Stimulated activated CD4-positive, alpha-beta T cell treated with anti-CD3 and anti-CD28 coated beads, Interleukin-12 subunit alpha, Interleukin-12 subunit beta, amount 100 ng/mL, for 24 hours (primary cell): ENCODE measurements at places on chromosomes 1 and 21.

GRCh38 chr1:204834336-204834735 lies 36.3 kb upstream of the NFASC start:
- no peak for DNase-seq

- DNase-seq = no peak
Measured at GRCh38 chr1:226882631-226883409, 12.4 kb downstream of the PSEN2 start.

DNA sequence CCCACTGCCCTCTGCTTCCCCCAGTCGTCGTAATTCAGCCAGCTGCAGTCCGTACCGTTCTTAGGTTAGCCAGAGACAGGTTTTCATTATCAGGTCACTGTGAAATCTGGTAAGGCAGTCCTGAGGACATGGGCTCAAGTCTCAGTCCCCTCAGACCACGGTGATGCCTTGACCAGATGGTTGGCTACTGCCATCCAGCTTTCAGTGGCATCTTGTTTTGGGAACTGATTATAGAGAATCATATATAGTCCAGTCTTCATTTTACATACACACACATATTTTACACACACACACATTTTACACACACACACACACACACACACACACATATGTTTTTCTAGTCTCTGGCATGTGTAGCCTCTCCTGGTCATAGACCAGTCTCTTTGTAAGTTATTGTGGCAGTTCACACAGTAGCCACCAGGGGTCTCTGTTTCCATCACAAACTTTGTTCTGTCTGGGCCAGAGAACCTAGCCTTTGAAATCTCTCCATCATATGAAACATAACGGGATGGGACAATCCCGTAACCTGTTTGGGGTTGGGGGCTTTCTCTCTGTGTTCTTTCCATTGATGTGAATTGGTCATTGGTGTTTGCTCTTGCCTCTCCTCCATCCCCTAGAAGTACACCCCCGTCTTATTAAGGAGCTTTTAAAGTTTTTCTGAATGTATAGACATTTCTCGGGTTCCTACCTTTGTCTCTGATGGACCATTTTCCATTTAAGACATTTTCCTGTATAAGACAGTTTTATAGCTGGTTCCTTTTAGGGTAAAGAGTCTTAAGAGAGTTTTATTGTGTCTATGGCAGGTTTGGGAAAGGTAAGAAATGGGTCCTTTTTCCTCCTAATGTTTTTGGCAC lies 8.4 kb upstream of the IKBKE start:
- no peak for DNase-seq

- no peak for DNase-seq
Measured at GRCh38 chr1:180497826-180498225, 4.6 kb downstream of the ACBD6 start.

DNA sequence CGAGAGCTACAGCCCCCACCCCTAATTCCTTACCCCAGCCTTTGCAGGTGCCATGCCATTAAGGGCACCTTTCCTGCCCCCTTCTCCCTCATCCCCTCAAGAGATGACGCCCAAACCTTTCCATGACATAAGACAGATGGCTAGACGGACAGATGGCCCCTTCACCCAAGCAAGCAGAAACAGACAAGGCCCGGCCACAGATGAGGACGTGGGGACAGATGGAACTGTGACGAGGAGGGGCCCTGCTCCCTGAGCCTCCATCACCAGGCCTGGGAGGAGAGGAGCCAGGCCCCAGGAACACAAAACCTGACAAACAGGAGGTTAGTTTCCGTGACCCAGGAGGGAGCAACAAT lies 24.7 kb upstream of the PEF1 start:
- DNase-seq = no peak

DNA sequence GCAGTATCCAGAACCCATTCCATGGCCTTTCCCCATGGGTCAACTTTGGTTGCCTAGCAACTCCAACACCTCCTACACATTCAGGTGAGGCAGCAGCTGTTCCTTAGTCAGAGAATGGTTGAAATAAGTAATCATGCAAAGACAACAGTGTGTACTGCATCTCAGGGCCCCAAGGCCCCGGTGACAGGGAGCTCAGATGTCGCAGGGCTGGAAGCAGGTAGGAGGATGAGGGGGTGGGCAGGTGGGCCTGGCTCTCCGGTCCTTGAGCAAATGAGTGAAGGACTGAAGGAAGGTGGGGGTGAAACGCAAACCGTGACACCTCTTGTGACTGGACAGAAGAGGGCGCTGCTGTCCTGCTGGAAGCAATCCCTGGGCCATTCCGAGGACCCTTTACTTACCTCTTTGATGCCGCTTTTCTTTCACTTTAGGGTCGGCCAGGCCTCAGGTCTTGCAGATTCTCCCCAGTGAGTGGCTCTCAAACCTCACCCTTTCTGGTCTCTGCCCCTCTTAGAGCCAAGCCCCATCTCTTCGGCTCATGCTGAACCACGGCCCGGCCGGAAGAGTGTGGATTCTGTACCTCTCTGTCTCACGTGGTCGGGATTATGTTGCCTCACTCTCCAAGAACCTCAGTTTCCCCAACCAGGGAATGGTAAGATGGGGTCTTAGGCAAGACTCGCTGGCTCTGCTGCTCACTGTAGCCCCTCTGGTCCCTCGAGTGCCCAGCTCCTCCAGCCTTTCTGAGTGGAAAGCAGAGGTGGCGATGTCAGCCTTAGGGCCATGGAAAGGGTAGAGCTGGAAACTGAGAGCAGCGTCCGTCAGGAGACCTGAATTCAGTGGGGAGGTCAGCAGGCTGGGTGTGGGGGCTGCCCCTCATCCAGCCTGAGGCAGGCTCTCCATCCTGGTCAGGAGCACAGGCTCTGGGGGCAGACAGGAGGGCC lies 5.6 kb upstream of the KCNA10 start:
- peak; percentile 17 for DNase-seq

DNA sequence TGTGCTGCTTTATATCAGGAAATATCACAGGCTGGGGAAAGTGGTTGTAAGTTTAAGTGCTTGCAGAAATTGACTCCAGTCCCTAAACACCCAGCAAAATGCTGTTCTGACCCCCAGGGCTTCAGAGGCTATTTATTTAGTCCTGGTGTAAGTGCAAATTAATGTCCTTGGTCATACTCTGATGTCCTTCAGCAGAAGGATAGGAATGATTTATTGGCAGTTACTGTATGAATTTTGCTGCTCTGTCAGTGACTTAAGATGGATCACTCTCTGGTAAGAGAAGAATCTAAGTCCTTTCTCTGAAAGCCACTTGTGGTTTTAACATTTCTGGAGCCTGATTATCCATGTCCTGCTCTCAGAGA lies 21.9 kb downstream of the FAM20B start:
- no peak for DNase-seq

DNA sequence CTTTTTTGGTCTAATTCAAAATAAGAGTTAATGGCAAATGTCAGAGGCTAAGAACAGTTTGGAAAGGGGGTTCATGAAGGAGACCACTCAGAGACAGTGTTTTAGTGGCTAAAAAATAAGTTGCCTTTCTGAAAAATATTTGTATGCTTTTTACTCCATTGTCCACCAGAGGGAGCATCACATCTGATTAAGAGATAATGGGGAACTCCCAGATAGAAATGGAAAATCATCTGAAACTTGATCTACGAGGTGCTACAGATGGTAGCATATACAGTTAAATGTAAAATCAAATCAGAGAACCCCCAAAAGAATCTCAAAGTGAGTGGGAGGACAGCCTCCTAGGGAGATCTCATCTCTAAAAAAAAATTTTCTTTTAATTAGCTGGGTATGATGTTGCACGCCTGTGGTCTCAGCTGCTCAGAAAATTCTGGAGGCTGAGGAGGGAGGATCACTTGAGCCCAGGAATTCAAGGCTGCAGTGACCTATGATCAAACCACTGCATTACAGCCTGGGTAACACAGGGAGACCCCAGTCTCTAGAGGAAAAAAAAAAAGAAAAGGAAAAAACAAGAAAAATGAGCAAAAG lies 9.7 kb downstream of the SMYD3 start:
- DNase-seq = no peak

DNA sequence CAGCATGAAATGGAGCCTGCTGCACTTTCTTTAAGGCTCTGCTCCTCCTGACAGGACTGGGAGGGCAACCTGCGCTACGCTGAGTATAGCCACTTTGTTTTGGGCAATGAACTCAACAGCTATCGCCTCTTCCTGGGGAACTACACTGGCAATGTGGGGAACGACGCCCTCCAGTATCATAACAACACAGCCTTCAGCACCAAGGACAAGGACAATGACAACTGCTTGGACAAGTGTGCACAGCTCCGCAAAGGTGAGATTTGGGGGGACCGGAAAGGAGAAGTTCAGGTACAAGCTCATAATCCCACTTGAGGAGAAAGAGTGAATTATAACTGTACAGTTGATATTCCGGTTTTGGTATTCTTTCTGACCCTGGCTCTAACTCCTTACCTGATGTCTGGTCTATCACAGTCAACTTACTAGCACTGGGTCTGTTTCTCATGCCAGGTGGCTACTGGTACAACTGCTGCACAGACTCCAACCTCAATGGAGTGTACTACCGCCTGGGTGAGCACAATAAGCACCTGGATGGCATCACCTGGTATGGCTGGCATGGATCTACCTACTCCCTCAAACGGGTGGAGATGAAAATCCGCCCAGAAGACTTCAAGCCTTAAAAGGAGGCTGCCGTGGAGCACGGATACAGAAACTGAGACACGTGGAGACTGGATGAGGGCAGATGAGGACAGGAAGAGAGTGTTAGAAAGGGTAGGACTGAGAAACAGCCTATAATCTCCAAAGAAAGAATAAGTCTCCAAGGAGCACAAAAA lies 5.4 kb downstream of the ANGPTL7 start:
- no peak for DNase-seq

DNA sequence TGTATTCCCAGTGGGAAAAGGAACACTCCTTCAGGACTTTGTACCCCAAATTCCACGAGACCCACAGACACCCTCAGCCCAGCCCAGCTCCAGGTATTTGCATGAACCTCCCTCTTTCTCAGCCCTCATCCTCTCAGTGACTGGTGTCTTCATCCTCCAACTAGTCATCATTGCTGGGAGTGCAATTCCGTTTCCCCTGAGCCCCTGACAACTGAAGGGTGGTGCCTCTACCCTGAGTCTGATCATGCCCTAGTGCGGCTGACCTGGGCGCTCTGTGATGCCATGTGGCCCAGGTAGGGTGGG lies 3.8 kb upstream of the ZNF692 start:
- no peak for DNase-seq

GRCh38 chr1:3064296-3064850 lies 4.6 kb upstream of the PRDM16 start:
- no peak for DNase-seq
